CD8-positive, alpha-beta T cell (primary cell): ENCODE measurements at places on chromosomes 12 and 14.

GRCh38 chr12:79141776-79142175 is 277.2 kb downstream of the SYT1 start:
- DNase-seq = no peak

- DNase-seq = no peak
Measured at GRCh38 chr12:11812586-11813437, 163.3 kb downstream of the ETV6 start.

GRCh38 chr12:69682110-69682755 is 16.9 kb downstream of the BEST3 start:
- no peak for DNase-seq

DNA sequence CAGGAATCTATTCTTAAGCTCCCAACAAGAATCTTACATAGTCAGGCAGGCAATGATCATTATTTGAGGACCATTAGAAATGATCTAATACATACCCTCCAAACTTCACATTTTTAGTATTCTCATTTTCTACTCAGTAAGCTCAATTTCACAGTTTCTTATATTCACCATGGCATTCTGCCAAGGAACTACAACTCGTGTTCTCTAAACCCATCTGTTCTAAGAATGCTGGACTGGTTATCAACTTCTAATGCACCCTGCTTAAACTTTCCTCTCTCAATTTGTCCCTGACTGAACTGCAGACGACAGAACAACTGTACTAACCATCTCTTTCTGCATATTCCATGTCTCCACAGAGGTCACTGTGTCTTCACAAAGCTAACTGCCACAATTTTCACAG is 58.6 kb downstream of the GXYLT1 start:
- DNase-seq = no peak

DNA sequence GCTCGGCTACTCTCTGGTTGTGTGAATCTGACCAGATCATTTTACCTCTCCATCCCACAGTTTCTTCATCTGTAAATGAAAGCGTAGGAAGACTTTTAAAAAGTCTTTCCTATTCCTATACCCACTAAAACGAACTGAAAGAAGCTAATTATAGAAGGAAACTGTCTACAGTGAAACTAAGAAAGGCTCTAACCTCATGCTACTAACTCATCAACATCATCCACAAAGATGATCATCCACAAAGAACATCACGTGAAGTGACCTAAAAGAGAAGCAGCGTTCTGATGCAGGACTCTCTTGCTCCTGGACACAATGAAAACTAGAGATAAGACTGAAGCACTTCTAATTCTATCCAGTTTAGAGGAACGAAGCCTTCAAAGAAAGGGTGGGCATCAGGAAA is 58.5 kb upstream of the OSBPL8 start:
- DNase-seq = no peak

GRCh38 chr14:22886500-22887259 is 3.7 kb downstream of the REM2 start:
- peak; percentile 81 for DNase-seq

DNA sequence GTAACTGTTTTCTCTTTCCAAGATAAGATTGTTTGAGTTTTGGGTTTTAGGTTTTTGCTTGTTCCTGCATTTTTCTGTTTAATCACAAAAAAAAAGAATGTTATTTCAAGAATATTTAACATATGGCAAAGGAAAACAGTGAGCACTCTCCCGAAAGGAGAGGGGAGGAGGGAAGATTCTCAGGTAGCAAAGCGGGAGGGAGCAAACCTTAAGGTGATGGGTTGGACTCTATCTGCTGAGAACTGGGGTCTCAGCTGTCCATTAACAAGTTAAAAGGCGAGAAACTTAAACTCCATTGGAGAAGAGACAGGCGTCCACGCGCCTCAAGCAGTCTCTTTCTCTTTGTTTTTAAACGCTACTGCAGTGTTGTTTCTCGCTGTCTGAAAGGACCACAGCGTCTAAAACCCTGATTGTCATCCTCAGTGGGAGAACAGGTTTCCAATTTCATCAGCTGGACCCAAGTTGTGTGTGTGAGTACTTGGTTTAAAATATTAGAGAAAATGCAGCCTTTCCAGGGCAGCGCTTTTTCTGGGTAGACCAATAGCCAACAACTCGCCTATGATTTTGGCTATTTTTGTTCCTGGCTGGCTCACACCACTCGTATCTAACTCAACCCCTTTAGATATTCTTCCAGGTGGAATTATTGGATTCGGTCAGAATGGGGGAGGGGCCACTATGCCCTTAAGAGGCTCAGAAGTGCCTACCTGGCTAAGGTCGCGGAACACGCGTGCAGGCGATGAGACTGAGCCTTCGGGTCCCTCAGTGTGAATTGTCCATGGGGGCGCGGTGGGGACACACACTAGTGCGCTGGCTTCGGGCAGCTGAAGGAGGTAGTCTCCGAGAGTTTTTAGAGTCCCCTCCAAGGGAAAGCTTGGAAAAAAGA is 8.2 kb downstream of the SIX1 start:
- no peak for DNase-seq

- DNase-seq = no peak
Measured at GRCh38 chr14:58747181-58747580, 109.4 kb downstream of the DACT1 start.

GRCh38 chr14:92900660-92901059 is 22.3 kb upstream of the CHGA start:
- no peak for DNase-seq

- DNase-seq = peak; percentile 72
Measured at GRCh38 chr12:75479963-75480461, 543 bp upstream of the GLIPR1 start.

- DNase-seq = no peak
Measured at GRCh38 chr14:80523518-80524117, 312.3 kb upstream of the DIO2 start.

DNA sequence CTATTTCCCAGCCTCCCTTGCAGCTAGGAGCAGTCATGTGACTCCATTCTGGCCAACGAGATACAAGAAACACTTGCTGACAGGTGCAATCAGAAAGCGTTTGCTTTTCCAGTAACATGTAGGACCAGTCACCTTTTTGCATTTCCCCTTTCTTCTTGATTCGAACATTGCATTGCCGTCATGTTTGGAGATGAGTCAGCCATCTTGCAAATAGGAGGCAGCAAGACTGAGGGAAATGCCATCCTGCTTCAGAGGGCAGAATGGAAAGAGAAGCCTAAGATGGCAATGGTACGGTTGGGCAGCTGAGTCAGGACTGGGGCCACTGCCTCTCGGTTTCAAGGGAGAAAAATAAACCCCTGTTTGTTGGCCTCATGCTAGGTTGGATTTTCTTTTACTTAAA is 34.5 kb upstream of the GPR132 start:
- no peak for DNase-seq

DNA sequence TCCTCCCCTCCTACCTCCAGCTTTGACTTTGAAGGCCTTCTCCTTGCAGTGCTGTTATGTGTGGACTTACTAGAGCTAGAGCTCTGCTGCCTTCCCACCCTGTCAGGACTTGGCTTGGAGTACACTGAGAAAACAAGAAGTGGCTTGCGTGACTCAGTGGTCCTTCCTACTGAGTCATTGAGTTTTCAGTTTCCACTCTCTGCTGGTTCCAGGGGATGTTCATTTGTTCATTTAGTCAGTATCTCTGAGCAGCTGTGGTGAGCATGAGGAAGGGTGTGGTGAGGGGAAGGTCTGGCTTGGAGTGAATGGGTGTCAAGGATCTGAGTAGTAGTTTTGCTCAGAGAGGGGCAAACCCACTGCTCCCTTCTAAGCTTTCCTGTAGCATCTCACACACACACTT is 17.2 kb upstream of the ELK3 start:
- peak; percentile 31 for DNase-seq

GRCh38 chr12:12024911-12025682 is 45.6 kb upstream of the BCL2L14 start:
- no peak for DNase-seq

DNA sequence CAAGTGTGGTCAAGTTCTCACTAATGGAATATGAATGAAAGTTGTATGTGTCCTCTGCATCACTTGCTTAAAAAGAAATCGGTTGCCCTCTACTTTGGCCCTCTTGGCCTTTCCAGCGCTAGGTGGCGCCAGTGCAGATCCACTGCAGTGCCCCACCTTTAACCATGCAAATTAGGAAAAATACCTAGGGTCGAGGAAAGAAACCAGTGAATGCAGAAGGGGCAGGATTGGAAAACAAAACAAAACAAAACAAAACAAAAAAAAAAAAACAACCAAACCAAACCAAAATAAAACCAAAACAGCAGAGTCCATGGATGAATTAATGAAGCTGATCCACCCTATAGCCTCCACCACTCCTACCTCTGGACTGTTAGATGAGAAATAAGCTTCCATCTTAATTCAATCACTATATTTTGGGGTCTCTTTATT is 12.9 kb upstream of the NEMF start:
- DNase-seq = peak; percentile 85
